ENCODE measurements at places on chromosomes 7 and 10.

- DNase-seq: no peak
Measured at GRCh38 chr7:80918399-80918798, 452 bp downstream of the SEMA3C start.

DNA sequence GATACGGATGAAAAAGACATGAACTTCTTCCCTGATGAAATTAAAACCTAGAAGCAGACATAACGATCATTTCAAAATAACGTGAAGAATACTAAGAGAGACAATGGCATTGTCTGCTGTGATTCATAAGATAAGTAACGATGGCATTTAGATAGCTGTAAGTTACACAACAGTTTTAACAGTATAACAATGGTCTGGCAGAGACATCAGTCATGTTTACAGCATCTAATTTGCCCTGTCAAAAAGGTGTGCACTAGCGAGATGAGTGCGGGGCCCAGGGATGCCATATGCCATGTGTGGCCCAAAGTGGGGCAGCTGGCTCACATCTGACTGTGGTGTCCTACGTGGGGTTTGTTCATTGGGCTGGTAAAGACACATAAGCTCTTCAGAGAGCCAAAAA lies 55.7 kb upstream of the RHEB start:
- no peak for DNase-seq

- no peak for DNase-seq
Measured at GRCh38 chr7:50779427-50779826, 3.3 kb downstream of the GRB10 start.

DNA sequence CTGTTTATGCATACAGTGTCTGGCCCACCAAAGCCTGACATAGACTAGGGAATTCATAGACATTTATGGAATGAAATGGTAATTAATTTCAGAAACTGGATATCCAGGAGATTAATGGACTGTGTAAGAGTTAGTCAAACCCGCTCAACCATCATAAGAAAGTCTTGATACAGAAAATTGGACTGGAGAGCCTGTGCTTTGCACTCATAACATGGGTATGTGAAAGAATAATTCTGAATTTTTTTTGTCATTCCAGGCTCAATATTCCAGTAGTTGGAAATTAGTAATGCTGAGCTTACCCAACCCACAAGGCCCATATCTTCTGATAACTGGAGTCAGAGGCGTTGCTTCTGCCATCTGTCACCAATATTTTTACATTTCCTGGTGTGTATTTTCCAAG lies 799.7 kb upstream of the IGFBP3 start:
- no peak for DNase-seq

GRCh38 chr10:99827936-99828335 lies 45.5 kb downstream of the ABCC2 start:
- DNase-seq: no peak

GRCh38 chr10:72336259-72337038 lies 18.3 kb downstream of the DNAJB12 start:
- DNase-seq: no peak

GRCh38 chr10:113399065-113399464 lies 153.8 kb upstream of the HABP2 start:
- no peak for DNase-seq

- DNase-seq: no peak
Measured at GRCh38 chr10:1293636-1294435, 237.7 kb downstream of the WDR37 start.

DNA sequence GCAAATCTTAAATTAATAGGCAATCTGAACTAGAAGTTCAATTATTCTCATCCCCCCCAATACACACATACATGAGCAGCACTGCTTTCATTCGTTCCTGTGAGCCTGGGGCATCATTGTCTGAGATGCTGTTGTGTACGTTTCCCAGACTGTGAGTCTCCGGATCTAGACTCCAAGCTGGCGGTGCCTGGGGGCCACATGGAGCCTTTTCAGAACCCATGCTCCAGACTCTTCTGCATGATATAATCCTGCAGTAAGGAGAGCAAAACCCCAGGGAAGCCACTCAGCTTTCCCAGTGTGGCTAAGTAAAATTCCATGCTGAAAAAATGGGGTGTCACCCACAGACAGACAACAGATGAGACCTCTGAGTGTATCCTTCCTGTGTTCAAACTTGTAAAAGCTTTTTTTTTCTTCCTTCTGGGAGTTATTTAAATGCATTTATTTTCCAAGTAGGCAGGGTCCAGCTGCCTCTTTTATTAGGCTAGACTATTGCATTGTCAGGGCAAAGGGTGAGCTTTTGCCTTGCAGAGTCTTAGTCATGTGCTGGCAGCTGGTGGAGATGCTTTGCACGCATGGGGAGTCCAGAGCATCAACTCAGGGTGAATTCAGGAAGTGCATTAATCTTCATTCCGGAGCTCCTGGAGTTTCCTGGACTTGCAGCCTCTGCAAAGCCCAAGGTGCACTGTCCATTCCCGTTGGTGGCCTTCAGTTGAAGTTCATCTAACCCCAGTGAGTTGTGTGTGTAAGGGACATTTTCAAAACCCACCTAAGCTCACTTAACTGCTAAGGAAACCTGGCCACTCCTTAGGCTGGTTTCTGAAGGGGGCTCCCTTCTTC lies 185.7 kb upstream of the ADO start:
- DNase-seq: no peak

- DNase-seq: no peak
Measured at GRCh38 chr10:51145375-51145774, 71.1 kb downstream of the PRKG1 start.

GRCh38 chr10:79128923-79129305 lies 60.1 kb downstream of the ZMIZ1 start:
- DNase-seq: no peak

DNA sequence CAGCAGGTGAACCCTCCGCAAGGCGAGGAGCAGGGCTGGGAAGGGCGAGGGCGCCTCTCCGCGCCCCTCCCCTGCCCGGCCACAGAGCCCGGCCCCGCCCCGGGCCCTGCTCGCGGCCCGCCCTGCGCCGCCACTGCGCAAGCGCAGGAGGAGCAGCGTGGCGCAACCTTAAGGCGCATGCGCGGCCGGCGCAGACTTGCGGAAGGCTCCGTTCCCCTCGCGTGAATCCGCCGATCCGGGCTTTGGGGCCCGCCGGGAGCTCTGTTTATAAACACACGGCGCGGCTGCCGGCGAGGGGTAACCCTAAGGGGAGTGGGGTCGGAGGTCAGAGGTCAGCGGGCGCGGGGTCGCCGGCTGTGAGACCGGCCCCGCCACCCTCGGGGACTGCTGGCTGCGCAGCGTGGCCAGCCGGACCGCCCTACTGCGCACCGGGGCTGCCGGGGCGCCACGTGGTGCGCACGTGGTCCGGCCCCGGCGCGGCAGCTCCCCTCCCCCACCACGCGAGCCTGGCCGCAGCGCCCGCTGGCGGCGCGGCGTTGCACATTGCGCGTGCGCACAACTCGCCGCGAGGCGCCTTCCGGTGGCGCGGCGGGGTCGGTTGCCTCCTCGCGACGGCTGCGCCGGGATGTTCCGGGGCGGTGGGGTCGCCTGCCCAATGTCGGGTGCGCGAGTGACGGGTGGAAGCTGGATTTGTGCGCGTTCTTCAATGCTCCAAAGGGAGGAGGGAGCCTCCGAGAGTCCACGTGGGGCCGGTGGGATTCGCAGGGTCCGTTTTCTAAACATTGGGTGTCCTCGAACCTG lies 40.2 kb upstream of the FOXK1 start:
- peak; percentile 94 for DNase-seq

DNA sequence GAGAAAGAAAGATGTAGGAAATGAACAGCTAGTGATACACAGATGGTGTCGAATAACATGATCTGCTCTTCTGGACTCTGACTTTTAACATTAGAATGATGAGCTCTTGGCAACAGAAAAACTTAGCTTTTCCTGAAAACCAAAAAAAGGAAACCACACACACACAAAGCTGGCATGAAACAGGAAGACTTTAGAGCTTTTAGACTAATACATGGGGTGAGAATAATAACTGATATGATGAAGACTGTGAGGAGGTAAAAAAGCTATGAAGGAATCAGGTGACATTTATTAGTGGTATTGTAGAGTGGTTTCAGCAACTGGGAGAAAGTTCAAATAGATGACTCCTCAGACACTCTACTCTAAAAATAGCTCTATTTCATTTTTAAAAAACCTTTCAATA lies 491.9 kb downstream of the PARD3 start:
- DNase-seq: no peak

GRCh38 chr7:116340201-116340847 lies 130.0 kb downstream of the TES start:
- no peak for DNase-seq

DNA sequence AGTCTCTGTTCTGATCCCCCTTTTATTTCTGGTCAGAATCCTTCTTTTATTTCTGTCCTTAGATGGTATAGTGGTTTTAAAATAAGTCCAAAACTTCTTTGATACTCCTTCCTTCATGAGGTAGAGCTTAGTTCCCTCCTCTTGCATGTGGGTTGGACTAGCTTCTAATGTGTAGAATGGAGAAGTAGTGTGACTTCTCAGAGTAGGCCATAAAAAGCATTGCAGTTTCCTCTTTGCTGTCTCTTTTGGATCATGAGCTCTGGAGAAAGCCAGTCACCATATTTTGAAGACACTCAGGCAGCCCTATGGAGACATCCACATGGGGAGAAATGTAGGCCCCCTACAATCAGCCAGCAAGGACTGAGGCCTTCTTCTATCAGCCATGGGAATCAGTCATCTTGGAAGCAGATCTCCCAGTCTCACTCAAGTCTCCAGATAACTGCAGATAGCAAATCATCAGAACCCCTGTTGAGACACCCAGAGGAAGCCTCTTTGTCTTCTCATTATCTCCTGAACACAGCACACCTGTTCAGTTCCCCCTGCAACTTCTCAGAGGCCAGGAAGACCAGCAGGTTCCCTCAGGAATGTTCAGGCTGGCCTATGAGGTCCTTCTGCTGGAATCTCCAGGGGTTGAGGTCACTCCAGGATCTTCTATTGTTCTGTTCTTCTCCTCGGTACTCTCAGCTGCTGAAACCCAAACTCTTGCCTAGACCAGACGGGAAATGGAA lies 511.9 kb upstream of the ZMIZ1 start:
- DNase-seq: no peak

- no peak for DNase-seq
Measured at GRCh38 chr7:101174322-101174854, 5.7 kb downstream of the NAT16 start.

- no peak for DNase-seq
Measured at GRCh38 chr10:91017198-91017597, 96.3 kb upstream of the ANKRD1 start.

DNA sequence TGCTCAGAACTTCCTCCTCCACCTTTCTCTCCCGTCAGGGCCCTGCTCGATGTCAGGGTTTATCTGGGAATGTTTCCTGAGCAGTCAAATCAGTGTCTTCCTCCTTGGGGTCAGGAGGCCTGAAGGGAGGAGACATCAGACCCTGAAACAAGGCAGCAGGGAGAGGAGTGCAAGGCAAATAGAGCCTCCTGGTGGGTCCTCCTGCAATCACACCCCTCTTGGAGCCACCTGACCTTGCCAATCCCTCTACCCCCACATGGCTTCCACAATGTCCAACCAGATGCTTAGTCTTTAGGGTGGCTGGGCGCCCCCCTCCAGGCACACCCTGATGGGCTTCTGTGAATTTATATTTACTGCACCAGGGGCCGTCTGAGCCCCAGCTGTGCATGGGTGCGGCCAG lies 12.2 kb downstream of the GPR26 start:
- no peak for DNase-seq

DNA sequence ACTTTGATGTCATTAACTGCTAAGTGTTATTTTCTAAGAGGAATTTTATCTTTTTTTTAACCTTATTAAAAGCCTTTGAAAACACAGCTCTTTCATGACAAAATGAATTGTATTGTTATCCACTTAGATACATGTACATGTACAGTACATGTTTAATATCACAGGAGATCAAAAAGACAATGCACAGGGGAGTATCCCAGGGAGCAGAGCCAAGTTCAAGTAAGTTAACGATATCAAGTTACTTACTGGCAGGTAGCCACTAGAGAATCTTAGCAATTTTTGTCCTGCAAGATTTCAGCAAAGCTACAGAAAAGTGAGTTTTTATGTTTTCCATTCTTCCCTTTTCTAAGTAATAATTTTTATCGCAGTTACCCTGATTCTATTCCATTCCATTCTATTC lies 33.9 kb upstream of the ARL4A start:
- no peak for DNase-seq

GRCh38 chr7:30202671-30203070 lies 67.9 kb downstream of the MTURN start:
- no peak for DNase-seq

GRCh38 chr10:122245136-122245535 lies 26.0 kb upstream of the BTBD16 start:
- no peak for DNase-seq

- DNase-seq: no peak
Measured at GRCh38 chr7:14158111-14158510, 168.6 kb upstream of the ETV1 start.

- no peak for DNase-seq
Measured at GRCh38 chr7:55178292-55178862, 159.6 kb downstream of the EGFR start.

DNA sequence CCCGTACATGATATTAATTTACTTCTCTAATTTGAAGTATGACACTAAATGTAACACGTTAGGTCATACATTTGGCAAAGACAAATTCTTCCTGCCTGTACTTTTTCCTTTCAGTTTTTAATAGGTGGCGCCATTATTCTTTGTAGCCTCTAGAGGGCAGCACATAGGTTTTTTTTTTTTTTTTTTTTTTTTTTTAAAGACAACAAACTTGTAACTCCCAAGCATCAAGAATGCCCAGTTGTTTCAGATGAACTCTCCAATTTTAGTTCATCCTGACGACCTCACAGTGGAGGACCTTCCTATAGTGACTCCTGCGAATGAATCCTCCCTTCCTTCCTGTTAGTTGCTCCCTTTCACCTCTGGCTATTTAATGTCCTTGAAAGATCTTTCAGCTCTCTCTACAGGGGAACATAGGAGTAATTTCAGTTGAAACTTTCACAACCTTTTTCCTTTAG lies 139.3 kb upstream of the HDAC9 start:
- no peak for DNase-seq

- no peak for DNase-seq
Measured at GRCh38 chr7:85175217-85175616, 11.6 kb downstream of the SEMA3D start.

GRCh38 chr10:2262878-2263277 lies 525.6 kb upstream of the ADARB2 start:
- no peak for DNase-seq

DNA sequence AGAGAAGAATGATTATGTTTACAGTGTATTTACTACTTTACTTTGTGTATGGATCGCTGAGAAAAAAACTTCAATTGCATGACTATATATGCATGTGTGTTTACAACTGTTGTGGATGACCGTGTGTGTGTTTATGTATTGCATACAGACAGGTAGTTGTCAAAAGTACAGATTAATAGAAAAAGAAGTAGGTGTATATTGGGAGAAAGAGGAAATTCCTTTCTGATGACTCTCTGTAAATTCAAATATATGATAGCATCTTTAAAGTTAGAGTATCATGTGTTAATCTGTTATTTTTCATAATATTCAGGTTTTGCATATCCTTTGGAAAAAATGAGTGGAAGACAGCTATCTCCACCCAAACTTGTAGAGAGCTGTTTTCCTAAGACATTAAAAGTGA lies 160.4 kb upstream of the AGR3 start:
- DNase-seq: no peak

- no peak for DNase-seq
Measured at GRCh38 chr10:68900427-68901104, 549 bp upstream of the DDX50 start.

All from stimulated activated CD4-positive, alpha-beta T cell treated with anti-CD3 and anti-CD28 coated beads, TNF-alpha, amount 100 ng/mL, for 4 hours (primary cell).